ENCODE measurements at places on chromosomes 7 and 10.

GRCh38 chr10:70355051-70356021 lies 27.1 kb downstream of the LRRC20 start:
- DNase-seq = no peak

DNA sequence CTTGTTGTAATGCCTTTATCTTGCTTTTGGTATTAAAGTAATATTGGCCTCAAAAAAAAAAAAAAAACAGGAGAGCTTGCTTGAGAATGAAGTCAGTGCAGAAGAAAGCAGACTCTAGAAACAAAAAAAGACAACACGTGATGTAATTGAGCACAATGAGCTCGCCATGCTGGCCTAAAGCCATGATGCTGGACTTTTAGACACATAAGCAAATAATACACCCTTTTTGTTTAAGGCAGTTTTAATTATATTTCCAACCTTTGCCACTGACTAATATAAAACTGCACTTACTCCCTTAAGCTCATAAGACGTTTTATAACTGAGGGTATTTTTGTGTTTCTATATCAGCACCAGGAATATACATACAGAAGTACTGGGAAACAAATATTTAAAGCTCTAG lies 798.3 kb downstream of the KCNMA1 start:
- DNase-seq = no peak

- DNase-seq = no peak
Measured at GRCh38 chr7:46996972-46997371, 584.9 kb downstream of the TNS3 start.

DNA sequence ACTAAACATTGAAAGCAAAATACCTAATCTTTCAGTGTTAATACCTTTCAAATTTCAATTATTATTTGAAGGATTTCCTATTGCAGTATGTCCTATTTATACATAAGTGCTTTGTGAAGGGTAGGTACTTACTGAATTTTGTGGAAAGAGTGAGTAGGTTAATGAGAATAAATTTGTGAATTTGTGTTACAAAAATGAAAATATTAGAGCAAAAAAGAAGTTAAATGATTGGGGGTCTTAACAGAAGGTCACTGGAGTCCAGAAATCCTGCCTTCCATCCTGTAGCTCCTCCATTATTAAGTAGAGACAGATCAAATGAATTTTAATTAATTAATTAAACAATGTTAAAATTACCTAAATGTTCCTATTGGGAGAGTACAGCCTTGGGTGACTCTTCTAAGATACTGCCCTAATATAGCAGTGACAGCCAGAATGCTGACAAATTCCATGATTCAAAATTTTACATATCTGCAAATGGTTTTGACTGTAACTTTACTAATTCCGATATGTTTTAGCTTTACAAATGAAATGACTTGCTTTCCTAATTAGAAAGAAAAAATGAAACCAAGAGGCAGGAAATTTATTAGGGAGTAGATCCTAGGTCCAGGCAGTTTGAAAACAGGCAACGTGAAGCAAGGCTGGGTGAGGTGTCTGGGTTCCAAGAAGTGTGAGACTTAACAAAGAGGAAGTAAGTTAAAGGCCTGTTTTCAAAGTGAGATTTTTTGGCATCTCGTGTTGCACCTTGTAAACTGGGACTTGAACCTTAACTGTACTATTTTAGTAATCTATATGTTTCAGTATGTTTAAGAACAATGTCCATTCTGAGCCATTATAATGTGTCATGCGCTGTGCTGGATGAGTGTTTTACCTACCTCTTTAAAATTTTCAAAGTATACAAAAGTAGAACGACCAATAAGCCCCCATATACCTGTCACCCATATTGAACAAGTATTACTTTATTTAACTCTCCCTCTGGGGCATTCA lies 1.5 kb downstream of the PIK3CG start:
- no peak for DNase-seq

DNA sequence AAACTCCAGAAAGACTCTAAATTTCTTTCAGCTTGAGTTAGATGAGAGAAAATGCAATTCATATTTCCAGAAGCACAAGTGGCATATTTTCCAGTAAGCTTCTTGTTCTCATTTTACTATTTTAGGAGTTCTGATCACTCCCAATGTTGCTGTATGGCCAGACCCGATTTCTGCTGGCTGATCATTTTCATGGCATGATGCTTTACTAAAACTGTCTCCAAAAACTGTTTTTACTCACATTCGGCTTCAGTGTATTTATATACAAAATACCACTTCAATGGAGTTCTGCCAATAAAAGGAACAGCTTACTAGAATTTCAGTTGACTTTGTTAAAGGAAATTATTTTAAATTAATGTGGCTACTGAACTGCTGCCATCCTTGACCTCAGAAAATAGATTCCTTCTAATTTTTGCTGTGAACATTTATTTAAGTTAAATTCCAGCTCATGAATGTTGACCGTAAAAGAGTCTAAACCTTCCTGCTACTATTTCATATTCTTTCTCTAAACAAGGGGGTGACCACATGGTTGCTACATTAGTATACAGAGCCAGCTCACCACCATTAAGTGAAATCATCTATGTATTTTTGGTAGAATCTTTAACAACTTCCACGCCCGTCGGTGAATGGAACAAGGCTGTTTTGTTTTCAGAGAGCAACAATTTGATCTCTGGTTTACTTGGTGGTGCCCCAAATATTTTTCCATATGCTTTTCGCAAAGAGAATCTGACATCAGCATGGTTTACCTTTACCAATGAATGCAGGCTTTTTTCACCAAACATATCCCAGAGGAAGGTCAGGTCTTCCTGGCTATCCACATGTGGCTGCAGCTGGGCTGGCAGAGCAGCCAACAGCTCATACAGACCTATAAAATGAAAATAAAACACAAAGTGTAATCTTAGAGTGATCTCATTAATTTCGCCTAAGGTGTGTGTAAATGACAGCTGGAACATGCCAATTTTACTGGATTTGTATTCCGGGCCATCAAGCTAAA lies 101.2 kb downstream of the MPP7 start:
- no peak for DNase-seq

GRCh38 chr7:90897961-90898469 lies 301.9 kb downstream of the CDK14 start:
- DNase-seq = no peak

DNA sequence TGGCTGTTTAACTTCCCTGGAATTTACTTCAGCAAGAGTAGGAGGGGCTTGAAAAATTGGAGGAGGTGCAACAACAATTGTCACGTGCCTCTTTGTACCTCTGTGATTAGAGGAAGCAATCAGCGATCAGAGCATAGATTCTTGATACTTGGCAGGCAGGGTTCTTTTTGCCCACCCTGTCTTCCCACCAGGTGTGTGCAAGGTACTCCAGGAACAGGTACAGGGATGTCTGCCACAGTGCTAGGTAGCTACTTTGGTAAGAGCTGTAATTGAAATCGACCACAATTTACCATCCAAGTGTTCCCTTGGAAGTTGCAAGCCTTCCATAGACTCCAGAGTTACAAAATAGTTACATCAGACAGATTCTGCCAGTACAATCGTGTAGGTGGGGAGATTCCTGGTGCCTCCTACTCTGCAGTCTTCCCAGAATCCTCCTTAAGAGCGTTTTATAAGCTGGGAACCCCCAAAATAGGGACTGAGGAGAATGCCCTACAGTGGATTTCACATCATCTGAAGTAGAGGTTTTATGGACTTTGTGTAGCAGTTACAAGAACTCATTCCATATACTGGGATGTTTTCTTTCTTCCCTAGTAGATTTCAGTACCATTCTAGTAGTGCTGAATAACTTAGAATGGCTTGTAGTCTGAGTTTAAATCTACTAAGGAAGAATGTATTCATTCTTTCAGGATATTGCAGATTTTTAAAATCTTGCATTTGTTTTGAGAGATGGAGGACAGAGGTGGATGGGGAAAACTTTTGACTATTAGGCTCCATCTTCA lies 101.9 kb downstream of the EXOC4 start:
- DNase-seq = no peak

GRCh38 chr7:156001496-156002260 lies 189.4 kb upstream of the SHH start:
- DNase-seq = no peak

GRCh38 chr7:44898039-44898438 lies 12.7 kb upstream of the PURB start:
- DNase-seq = no peak

- no peak for DNase-seq
Measured at GRCh38 chr7:122416336-122416735, 111.8 kb upstream of the FEZF1 start.

DNA sequence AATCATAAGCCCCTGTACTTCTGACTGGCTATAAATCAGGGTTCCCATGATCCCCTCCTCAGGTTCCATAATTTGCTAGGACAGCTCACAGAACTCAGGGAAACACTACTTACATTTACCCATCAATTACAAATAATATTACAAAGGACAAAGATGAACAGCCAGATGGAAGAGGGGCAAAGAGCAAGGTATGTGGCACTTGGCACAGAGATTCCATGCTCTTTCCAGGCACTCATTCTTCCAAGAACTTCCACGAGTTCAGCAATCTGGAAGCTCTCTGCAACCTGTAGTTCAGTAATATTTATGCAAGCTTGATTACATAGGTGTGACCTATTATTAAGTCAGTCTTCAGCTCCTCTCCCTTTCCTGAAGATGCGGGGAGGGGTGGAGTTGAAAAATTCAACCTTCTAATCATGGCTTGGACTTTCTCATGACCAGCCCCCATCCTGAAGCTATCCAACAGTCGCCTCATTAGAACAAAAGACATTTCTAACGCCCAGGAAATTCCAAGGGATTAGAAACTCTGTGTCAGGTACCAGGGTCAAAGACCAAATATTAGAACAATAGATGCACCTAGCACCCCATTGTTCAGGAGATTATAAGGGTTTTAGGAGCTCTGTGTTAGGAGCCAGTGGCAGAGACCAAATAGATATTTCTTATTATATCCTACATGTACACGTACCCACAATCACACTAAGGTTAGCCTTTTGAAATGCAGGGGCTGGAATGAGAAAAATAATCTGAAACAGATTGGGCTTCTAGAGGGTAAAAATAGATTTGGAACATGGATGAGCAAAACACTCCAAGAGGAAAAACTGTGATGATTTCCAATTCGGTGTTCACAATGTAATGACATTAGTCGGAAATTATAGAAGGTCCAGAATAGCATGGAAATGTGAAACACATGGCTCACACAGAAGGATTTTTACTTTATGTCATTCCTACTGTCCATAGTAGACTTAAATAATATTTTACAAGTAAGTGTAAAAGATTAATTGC lies 7.0 kb downstream of the ANKMY2 start:
- no peak for DNase-seq

DNA sequence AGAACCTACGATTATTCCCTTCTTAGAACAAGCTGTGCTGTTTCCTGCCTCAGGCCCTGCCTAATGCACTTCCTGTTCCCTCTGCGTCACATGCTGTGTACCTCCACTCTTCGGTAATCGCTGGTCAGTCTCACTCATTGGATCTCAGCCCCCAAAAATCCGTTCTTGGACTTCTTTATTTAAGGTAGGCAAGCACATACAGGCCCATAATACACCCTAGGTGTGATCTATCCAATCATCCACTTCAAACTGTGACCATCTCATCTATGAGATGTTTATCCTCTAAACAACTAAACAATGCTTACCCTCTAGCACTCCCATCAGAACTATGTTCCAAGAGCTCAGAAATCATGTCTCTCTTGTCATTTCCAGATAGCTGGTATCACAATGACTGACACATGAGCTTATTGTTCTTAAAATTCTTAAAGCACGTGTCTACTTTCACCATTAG lies 83.9 kb downstream of the CADPS2 start:
- DNase-seq = peak; percentile 1

DNA sequence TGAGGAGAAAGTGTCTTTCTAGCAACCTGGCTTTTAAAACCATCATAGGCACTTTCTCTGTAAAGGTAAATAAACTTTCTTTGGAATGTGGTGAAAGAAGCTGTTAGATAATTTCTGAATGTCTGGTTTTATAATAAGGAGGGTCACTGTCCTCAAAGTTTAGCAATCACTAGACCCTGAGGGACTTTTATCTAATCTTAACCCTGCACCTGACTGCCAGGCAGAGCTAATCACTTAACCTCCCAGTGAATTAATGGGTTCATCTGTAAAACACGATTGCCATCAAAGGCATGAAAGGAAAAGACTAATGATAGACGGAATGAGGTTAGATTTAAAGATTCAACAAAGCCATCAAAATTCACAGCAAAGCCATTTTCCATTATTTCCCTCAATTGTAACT lies 553.8 kb downstream of the GRM8 start:
- no peak for DNase-seq

DNA sequence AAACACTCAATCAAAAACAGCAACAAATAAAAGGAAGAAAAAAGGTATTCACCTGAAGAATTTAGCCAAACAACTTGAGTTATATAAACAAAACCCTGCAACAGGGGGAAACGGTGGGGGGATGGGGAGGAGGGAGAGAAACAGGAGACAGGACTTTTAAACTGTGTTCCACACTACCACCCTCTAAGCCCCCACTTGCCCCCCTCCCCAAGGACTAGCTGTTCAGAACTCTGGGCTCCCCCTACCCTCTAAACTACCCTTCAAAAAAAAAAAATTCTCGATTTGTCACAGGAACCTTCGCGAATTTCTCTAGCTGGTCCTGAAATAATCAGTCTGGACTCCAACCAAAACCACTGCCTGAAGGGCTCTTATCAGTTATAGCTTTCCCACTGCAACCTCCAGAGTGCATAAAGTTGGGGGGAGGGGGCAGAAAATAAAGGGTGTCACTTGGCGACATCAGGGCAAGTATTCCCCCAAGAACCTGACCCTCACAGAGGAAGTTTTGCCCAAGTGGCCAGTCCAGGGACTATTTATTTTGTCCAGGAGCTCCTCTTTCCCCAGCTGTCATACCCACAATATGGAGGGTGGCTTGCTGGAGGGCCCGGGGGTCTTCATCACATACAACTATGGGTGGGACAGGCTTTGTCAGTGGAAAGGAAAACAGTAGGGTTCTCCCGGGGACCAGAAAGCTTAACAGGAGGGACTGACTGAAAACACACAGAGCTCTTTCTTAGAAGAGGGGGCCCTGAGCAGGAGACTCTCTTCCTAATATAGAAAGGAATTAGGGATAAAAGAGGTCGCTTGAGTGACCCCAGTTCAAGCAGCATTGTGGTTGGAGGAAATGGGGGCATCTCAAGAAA lies 1.3 kb downstream of the UBE2H start:
- no peak for DNase-seq

GRCh38 chr7:33888166-33888565 lies 17.2 kb upstream of the BMPER start:
- no peak for DNase-seq

All from NK-92 treated with Interleukin-12 subunit alpha and Interleukin-12 subunit beta, amount 100 ng/mL, for 24 hours (cell line).